ENCODE measurements at places on chromosomes 2 and 18. TPM values are rescaled to one million over a fixed set of nuclear protein-coding genes. Genes with fewer than 3 reads are reported as not detected.
A peak's percentile ranks its signal among the peaks of the same experiment; 100 is the strongest.

Gene KLHL30
- total RNA-seq = 0.07 TPM

Gene BOLL
- 0.22 TPM for total RNA-seq

Gene UPP2
- total RNA-seq = not detected

Gene FOXD4L1
- total RNA-seq = 0.48 TPM

Gene PPM1G
- 101 TPM for total RNA-seq

Gene NEDD4L
- total RNA-seq = 162 TPM

Gene RUFY4
- not detected for total RNA-seq

Gene PSMG2
- 58.2 TPM for total RNA-seq

GRCh38 chr2:99710721-99711120 is 220.9 kb upstream of the REV1 start:
- DNase-seq = no peak

GRCh38 chr2:171670655-171671054 is 16.6 kb upstream of the DYNC1I2 start:
- no peak for DNase-seq

- DNase-seq = no peak
These were observed 84.8 kb upstream of the NCKAP5 start for GRCh38 chr2:133653056-133653455.

DNA sequence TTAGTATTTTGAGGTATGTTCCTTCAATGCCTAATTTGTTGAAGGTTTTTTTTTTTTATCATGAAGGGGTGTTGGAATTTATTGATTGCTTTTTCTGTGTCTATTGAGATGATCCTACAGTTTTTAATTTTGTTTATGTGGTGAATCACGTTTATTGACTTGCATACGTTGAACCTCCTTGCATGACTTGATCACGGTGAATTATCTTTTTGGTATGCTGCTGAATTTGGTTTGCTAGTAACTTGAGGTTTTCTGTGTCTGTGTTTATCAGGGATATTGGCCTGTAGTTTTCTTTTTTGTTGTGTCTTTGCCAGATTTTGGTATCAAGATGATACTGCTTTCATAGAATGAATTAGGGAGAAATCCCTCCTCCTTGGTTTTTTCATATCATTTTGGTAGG is 23.9 kb downstream of the CLIP4 start:
- DNase-seq = no peak

GRCh38 chr2:122007577-122007976 is 252.1 kb downstream of the TSN start:
- no peak for DNase-seq

- DNase-seq = no peak
These were observed 202.8 kb downstream of the STK39 start for GRCh38 chr2:168044579-168044978.

- DNase-seq = no peak
These were observed 35.9 kb downstream of the TMEM18 start for GRCh38 chr2:641164-641871.

DNA sequence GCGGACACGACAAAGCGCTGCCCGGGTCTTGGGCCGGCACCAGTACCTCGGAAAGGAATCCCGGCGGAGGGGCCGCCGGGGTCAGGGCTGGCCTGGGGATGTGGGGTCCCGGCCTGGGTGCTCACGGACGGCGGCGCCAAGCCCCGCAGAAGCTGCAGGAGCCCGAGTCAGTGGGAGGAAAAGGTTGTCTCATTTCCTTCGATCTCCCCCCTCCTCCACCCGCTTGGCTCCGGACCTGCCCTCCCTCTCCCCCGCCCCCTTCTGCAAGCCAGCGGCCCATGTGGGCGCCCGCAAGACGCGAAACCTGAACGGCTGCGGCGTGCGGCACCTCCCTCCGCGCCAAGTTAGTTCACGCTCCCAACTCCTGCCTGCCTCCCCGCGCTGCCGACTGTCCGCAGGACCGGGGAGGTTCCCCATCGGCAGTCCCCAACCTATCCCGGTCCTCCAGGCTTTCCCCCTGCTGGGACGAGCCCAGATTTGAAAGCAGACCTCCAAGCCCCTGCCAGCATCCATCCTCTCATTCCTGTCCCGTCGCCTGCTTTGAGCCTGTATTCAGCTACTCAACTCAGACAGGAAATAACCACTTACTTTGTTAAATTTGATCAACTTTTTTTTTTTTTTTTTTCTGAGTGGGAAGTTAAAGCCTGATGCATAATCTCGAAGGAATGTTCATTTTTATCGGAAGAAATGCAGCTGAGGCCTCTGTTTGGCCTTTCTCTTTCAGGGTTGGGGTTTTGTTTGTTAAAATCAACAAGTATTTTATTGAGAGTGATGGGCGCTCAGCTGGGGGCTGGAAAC is at the start of gene EVA1A:
Gene EVA1A (minus strand): TSS at position 172 of the 798 bp plus-strand sequence. CDS start 42,799 bp downstream, outside the sequence.
- DNase-seq = peak; percentile 53

DNA sequence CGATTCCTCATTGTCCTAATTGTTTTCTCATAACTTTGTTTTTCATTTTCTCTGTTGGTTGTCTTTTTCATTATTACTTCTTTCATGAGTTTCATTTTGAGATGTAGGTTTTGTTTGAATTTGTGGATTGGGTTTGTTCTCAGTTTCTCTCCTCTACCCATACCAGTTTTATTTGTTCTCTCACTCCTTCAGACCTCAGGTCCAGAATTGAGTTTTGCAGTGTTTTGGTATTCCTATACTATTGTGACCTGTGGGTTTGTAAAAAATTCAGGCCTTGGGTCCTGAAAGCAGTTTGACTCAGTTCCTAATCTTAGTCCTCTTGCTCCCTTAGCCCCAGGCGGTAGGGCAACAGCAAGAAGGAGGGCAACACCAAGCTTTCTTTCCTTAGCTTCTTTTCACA is 28.3 kb upstream of the UBE2E3 start:
- DNase-seq = no peak

DNA sequence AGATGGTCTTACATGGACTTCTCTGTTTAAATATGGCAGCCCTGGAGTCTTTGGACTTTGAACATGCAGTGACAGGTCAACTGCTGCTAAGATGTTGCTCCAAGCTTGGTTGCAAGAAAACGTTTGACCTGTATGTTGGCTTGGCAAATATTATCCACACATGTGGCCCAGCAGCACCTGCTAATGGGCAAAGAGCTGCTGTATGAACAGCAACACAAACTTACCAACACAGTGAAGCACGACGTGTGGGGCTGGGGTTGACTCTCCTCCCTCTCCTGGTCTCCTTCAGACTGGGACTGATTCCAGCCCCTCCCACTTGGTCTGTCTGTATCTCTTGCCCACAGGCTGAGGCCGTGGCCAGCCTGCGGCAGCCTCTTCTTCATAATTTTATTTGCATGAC is 3.8 kb downstream of the KCNE4 start:
- DNase-seq = no peak

DNA sequence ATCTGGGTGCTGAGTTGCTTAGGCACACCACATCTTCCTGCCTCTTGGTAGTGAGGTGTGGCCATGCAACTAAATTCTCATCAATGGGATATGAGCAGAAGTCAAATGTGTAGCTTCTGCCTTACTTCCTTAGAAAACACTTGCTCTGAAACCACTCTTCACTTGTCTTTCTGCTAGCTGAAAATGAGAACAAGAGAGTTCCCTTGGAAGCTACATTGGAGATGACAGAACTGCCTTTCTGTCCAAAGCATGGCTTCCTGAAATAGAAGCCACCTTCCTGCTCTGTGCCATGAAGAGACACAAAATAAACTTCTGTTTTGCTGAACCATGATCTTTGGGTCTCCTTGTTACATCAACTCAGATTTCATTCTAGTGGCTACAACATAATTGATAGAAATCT is 659.9 kb downstream of the IRS1 start:
- DNase-seq = no peak

- DNase-seq = no peak
These were observed 55.6 kb downstream of the GREB1 start for GRCh38 chr2:11589316-11589940.

DNA sequence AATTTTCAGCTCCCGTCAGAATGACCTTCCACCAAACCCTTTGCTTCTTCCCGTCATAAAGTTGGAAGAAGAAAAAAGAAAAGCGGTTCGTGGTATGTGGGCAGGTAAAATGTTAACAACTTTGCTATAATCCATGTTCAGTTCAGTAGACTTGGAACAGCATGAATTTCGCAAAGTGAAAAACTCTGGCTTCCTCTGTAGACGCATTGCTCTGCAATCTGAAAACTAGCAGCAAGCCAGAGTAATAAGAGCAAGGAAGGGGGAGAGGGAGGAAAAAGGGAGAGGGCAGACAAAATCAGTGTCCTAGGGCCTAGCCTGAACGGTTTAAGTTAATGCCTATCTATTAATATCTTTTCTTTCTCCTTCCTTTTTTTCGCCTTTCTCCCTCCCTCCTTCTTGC is 26.7 kb upstream of the CHRNA1 start:
- DNase-seq = no peak

DNA sequence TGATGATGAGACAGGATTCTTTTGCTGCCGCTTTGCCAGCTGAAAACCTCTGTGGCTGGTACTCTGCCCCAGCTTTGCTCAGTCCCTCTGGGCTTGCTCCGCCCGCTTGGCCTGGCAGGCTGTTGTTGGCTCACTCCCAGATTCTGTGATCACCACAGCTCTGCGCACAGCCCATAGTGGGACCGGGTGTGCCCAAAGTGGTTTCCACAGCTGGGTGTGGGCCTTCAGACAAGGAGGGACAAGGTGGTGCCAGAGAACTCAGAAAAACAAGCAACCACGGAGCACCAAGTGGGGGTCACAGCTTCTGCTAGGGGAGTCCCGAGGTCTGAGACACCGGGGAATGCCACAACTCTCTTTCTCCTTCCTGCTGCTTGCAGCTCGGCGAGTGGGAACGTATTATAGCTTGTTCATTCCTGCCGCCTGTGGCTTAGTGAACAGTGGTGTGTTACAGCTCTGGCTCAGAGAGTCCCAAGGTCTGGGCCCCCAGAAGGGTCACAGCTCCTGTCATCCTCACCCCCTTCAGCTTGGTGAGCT is 9.2 kb upstream of the KYNU start:
- DNase-seq = no peak

DNA sequence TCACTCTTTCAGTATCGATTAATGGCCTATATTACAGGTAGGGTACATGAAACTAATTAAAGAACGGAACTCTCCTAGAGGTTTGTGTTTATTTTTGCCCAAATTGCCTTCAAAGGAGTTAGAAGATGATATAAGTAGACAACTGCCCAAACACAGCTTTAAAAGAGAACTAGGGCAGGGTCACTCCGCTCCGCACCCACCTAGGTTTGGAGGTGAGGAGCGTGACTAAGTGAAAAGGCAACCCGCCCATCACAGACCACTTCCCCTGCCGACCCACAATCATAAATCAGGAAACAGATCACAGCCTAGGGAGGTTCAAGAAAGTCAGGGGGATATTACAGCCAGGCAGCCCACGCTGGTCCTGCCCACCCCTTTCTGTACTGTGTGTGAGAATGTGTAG is 166.7 kb downstream of the C1D start:
- no peak for DNase-seq

- no peak for DNase-seq
These were observed 133.0 kb upstream of the MMADHC start for GRCh38 chr2:149720615-149721014.

DNA sequence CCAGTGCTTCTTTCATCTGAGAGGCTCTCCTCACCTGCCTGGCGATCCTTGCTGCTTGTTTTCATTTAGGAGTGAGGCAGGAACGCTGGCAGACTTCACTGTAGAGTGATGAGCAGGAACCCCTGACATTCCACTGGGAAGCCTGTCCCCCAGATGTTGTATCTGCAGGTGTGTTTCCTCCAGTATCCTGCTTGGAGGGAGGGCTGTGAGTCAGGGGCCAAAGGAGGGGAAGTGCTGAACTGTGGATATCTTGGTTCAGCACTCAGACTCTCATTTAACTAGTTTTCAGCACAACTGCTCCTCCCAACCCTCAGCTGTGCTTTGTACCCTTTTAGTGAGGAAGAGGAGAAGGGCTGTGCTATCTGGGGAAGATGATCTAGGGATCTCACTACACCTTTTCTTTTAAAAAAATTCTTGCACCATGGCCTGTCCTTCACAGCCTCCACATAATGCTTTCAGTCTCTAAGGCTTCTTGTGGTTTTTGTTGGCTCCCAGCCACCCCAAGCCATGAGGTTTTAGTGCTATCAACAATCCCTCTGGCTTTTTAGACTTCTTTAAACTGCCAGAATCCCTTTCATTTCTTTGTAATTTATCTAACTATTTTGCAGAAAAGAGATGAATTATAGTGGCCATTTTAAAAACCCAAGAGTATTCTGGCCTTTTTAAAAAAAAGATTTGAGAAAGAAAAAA is 11.2 kb downstream of the ANKAR start:
- DNase-seq = no peak

Measured in progenitor cell of endocrine pancreas (in vitro differentiated cells).